ENCODE measurements at places on chromosomes 3 and 15.
A peak's percentile ranks its signal among the peaks of the same experiment; 100 is the strongest.

DNA sequence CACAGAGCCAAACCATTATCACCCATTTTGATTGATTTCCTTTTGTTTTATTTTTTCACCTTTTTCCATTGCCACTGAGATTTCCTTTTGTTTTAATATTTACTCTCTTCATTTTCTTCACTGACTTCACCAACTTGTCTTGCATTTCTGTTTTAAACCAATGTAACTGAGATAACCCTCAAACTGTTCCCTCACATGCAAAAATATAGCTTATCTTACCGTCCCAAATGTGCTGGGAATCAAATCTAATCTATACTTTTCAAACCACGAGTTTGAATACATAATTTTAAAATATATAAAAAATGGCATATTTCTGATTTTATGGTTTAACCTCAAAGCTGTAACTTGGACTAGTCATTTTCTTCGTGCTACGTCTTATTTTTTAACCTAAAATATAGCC, 143.8 kb downstream of the PLD1 start:
- no peak for DNase-seq

GRCh38 chr3:181484026-181484425, 227.7 kb upstream of the SOX2 start:
- no peak for DNase-seq

GRCh38 chr3:55160241-55160983, 232.6 kb upstream of the LRTM1 start:
- peak; percentile 93 for DNase-seq

- no peak for DNase-seq
These were observed 232.3 kb upstream of the STAC start for GRCh38 chr3:36147934-36148558.

DNA sequence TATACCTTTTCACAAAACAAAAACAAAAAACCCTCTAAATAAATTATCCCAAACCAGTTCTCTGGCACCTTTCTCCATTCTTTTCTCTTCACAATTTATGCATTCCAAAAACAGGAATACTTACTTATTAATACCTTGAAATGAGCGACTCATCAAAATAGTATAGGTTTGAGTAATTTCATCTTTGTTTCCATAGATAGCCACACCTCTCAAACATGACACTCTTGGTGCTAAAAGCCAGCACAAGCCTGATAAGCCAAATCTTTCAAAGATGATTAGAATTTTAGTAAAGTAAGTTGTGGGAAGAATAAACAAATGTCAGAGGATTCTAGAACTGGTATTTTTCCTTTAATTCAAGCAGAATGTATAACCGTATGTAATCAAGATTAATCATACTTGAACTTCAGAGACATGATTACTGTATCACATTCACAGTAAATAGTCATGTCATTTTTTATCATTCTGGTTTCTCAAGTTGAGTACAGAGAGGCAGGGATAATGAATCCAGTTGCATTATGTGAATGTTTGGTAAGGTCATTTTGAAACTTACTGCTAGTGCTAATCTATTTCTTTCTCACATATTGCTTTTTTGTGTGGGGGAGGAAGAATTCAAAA, 12.1 kb upstream of the WDR5B start:
- no peak for DNase-seq
